ENCODE measurements at places on chromosomes 11 and 22.

DNA sequence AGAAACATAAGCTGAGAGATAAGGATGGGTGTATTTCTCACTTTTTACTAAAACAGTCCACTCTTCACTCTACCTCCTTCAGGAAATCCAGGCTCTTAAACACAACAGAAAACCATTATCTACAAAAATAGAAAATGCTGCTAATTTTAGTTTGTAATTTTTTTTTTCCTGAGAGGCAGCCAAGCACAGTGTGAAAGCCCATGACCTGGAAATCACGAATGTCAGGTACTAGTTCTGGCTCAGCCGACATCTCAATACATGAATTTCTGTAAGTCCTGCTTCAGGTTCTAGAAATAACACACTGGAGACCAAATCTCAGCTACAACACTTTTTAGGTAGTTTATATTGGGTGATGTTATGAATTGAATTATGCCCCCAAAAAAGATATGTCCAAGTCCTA lies 308.9 kb downstream of the KCNA4 start:
- no peak for DNase-seq

- DNase-seq: no peak
Measured at GRCh38 chr22:41028841-41029240, 63.6 kb upstream of the EP300 start.

GRCh38 chr22:24068717-24069297 lies 57.7 kb downstream of the CABIN1 start:
- no peak for DNase-seq

DNA sequence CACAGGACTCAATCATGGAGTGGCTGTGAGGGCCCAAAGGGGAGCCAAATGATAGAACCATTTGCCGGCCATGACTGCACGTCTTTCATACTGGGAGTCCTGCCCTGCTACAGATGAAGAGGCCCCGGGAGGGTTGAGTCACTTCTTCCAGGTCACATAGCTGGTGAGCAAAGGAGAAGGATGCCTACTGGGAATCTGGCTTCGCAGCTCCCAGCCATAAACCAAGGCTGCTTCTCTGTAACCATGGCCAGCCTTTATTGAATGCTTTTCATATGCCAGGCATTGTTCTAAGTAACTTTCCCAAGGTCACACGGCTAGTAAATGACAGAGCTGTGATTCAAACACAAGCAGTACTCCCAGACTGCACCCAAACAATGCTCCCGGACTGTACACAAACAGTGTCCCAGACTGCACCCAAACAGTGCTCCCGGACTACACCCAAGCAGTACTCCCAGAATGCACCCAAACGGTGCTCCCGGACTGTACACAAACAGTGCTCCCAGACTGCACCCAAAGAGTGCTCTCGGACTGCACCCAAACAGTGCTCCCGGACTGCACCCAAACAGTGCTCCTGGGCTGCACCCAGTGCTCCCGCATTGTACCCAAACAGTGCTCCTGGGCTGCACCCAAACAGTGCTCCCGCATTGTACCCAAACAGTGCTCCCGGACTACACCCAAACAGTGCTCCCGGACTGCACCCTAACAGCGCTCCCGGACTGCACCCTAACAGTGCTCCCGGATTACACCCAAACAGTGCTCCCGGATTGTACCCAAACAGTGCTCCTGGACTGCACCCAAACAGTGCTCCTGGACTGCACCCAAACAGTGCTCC lies 89.8 kb downstream of the FBXO7 start:
- no peak for DNase-seq

DNA sequence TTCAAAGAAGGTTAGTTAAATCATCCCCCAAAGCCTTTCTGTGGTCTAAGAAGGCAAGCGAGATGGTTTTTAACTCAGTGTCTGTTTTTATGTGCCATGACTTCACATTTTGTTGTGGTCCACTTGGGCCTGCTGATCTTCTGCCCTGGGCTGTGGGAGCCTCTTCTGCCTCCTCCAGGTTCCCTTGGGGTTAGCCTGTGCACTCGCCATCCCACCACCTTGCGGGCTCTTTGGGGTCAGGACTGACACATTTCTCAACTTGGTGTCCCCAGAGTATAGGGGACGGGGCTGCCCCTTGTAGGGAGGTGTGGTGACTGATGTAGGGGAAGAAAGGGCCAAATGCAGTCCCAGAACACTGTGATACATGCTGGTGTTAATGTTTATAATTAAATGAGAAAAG lies 207.0 kb downstream of the TBC1D22A start:
- no peak for DNase-seq

- DNase-seq: no peak
Measured at GRCh38 chr22:21098099-21098671, 52.4 kb downstream of the LRRC74B start.

DNA sequence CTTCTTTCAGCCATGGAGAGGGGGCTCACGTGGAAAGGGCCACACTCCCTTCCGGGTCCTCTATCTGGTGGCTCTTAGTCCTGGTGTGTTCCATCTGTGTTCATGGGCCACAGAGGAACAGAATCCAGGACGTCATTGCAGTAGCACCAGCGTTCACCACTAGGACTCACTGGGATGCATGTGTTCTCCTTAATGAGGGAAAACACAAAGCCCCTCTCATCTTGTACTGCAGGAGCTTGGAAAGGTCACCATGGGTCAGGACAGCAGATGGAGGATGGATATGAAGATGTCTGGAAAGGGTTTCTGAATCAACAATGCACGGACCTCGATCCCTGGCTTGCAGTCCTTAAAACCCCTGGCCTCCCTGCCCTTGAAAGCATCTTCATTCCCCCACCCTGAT lies 113.8 kb upstream of the THY1 start:
- no peak for DNase-seq

- DNase-seq: no peak
Measured at GRCh38 chr11:57971272-57972012, 52.2 kb upstream of the OR9Q1 start.

DNA sequence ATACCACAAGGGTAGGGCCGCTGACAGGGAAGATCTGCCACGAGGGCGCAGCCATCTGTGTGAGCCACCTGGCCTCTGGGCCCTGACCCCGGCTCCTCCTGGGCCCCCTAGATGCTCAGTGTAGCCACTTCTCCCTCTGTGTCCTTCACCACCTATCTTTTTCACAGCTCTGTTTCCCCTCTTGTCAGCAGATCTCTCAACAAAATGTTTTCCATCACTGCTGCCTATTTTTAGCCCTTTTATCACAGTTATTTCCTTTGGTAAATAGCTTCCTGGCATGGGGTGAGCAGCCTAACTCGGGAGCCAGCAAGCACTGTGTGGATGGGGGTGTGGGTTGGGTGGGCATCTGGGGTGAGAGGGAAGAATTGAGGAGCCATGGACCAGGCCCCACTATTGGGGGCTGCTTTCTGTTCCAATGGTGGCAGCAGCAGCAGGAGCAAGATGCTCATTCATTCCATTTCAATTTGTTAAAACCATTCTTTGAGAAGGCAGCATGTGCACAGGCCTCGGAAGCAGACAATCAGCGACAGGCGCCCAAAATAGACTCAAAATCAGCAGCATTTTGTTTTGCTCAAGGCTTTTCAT lies 135.2 kb upstream of the NAV2 start:
- DNase-seq: no peak

DNA sequence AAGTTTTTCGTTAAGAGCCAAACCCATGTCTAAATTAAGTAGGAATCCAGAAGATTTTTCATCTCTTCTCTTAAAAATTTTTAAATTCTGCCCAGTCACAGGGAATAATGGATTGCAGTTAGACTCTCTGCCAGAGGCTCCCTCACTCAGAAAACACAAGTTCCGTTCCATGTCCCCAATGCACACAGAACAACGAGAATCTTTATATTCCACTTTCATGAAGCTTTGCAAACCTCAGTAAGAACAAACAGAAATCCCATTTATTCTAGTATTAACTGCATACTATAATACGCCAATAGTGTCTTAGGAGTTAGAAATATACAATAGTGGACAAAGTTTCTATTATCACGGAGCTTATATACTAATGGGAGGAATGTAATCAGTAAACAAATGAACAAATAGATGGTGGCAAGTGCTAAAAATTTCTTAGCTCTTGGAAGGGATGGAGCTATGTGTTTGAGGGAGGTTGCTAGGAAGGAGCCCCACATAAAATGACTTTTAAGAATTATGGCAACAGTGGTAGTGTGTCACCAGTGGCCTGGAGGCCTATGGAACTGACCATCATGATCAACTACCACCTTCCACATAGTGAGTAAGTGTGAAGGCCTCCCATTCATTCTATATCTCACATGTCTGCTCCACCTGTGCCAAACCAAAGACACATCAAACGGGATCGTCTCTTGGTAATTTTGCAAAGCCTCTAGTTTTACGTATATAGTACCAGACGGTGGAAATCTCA lies 24.9 kb downstream of the PICALM start:
- DNase-seq: no peak

- no peak for DNase-seq
Measured at GRCh38 chr11:47775240-47775869, 8.2 kb upstream of the FNBP4 start.

Measured in CD4-positive, alpha-beta T cell treated with Interleukin-6 for 4 hours (primary cell).